ENCODE measurements at places on chromosomes 5 and 9.

- no peak for DNase-seq
Measured at GRCh38 chr9:119154527-119154926, 214.7 kb downstream of the BRINP1 start.

DNA sequence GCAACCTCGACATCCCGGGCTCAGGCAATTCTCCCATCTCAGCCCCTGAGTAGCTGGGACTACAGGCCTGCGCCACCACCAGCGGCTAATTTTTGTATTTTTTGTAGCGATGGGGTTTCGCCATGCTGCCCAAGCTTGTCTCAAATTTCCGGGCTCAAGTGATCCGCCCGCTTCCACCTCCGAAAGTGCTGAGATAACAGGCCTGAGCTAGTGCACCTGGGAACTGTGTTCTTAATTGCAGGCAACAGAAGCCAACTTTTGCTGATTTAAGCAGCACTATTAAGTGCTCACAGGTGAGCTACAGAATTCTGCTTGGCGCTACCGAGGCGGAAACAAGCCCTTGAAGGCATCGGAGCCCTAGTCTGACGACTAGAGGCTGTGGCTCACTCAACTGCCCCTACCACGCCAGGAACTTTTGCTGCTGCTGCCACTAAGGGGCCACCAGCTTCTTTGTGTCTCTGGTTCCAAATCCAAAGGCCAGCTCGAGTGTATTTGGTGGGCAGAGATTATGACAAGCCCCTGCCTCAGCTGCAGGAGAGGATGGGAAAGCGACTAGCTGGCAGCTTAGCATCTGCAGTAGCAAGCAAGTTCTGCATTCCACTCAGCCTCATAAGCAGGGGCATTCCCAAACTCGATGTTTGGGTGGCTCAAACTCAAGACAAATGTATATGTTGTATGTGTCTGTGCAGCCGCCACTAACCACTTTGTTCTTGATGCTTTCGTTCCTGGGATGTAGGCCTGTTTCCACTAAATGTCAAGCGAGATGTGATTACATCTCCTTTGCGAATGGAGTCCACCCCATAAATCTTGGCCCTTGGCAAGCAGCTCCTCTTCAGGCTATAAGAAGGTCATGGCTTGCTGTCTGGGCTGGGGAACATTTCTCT is 10.6 kb upstream of the HMCN2 start:
- DNase-seq = no peak

- DNase-seq = no peak
Measured at GRCh38 chr9:130183133-130183762, 11.0 kb downstream of the NCS1 start.

GRCh38 chr9:134481762-134482161 is 155.5 kb downstream of the RXRA start:
- DNase-seq = no peak

- DNase-seq = peak; percentile 49
Measured at GRCh38 chr9:137672907-137673791, 54.3 kb downstream of the EHMT1 start.

GRCh38 chr5:39024884-39025283 is 49.3 kb downstream of the RICTOR start:
- DNase-seq = no peak

- DNase-seq = no peak
Measured at GRCh38 chr5:72433522-72433921, 73.7 kb downstream of the ZNF366 start.

DNA sequence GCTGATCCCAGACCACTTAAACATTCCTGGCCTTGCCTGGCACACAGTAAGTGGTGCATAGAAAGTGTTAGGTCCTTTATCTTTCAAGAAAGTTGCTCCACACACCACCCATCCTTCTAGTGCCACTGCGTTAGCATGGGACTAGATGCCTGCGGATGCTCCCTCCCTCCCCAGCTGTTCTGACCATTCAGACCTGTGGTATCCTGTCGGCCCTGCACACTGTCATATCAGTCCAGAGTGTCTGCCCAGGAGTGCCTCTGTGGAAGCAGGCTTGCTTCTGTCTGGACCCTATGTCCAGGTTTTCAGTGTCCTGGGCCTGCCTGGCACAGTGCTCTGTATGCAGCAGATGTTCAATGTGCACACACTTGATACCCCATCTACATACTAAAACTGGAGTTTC is 38.3 kb upstream of the SMU1 start:
- DNase-seq = no peak

GRCh38 chr9:99466781-99467180 is 244.7 kb downstream of the SEC61B start:
- DNase-seq = no peak

GRCh38 chr9:100670719-100671118 is 92.8 kb downstream of the CAVIN4 start:
- DNase-seq = peak; percentile 46

GRCh38 chr5:65461490-65461889 is 20.2 kb downstream of the ADAMTS6 start:
- DNase-seq = peak; percentile 49

DNA sequence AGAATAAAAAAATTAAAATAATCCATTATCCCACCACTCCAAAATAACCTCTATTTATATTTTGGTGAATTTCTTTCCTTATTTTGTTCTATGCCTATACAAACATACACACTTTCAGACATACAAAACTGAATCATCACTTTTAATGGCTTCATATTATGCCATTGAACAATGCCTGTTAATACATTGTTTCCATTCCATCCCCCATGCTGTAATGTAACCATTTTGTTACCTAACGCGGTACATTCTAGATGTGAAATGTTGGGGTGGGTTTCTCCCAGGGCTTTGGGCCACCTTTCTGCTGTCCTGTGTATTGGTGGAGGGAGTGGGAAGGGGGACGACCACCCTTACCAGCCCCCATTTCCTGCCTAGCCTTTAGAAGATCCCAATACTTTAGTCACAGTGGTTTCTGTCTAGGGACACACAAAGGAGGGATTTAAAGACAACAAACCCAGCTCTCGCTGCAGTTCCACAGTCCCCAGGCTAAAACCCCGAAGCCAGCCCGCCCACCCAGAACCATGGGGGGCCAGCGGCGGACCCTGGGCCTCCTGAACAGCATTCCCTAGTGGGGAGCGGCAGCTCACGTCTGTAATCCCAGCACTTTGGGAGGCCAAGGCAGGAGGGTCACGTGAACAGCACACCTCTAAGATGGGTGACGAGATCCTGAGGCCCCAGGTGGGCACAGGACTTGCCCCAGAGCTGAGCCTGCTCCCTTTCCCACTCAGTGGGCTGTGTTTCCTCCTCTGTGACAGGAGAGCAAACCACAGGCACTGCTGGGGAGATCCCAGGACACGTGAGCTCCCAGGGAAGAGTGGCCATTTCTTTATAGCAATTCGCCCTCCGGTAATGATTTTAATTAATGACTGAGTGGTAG is 56.9 kb upstream of the STXBP1 start:
- DNase-seq = no peak

DNA sequence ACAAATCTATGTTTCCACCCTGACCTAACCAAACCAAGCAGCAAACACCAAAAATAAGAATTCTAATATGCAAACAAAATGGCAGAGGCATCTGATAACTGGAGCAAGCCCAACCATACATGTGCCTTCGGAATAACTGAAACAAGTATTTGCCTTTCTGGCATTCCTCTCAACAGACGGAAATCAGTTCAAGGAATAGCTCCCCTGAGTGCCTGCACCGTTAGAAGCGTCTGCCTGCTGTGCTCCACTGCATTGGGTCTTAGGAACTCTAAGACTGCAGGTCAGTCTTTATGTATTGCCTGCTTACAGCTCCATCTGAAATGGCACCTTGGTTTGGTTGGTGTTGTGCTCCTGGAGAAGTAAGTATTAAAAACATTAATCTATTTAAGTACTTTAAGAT is 98.5 kb downstream of the MRPS27 start:
- DNase-seq = no peak

DNA sequence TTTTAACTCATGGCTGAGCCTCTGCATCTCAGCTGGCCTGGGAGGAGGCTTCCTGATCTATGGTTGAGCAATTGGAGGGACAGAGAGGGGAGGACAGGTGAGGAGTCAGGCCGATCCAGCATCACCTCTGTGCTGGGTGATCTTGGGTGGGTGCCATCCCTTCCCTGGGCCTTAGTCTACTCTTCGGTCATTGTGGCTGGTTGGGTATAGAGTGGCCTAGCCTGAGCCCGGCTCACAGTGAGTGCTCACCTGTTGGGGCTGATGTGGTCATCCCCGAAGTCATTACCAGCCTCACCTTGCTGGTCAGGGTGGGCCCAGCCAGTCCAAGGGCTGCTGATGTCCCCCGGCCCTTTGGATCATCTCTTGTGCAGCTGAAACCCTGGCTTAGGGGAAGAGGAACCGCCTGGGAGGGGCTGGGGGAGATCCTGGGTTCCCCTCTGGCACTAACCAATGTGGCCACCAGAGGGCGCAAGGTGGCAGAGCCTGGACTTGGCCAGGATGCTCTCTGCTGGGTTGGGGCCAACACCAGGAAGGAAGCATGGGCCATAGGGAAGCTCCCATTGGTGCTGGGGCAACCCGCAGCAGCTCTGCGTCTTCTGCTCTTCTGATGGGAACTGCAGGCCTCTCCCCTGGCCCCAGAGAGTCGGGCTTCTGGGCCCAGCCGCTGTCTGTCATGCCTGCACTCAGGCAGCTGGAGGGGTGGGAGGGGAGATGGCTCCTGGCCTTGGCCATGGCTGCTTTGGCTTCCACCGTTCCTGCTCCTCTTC is 17.3 kb upstream of the ODF2 start:
- DNase-seq = peak; percentile 74

DNA sequence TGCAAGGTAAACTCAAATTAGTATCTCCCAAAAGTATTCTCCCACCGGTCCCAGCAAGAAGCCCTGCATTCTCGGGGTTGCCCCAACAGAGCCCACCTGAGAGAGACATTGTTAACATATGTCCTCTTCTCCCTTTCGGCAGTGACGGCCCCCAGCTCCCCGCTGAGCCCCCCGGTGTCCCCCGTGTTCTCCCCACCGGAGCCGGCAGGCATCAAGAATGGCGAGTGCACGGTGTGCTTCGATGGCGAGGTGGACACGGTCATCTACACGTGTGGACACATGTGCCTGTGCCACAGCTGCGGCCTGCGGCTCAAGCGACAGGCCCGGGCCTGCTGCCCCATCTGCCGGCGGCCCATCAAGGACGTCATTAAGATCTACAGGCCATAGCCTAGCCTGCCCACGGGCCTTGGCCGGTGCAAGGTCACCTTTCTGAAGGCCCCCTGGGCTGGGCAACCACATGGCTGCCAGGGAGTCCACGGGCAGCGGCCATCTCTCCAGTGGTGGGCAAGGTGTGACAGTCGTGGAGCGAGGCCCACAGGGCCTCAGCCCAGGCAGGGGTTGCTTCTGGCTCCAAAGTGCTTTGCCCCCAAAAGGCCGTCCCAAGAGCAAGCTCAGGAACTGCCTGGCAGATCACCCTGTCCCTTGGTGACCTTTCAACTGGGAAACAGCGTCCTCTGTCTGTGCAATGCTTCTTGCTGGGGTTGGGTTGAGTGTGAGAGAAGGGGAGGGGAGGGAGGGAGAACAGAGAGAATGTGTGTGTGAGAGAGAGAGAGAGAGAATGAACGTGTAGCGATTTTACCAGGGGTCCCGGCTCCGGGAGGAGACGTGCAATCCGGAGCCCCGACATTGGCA is 45.7 kb downstream of the NEURL1B start:
- no peak for DNase-seq

DNA sequence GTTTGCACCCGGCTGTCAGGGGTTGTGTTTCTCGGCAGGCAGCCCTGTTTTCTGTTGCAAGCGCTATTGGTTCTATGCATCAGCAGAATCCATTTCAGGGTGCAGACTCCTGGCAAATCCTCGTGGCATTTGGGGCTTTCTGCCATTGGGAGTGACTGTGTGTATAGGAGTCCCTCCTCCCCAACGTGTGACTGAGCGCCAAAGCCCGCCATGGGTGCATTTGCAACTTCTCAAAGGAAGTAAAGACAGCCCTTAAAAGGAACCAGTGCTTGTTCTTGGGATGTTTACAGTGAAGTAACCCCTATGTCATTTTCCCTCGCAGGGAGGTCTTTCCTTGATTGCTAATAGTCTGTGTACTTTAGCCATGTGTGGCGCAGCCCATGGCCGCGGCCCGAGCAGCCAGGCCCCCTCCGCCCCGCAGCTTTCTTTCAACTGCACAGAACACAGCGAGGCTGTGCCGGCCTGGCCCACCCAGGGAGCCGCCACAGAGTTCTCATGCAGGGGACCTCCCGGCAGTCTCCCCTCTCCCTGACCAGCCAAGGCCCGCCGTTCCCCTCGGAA is 175.6 kb downstream of the HSD17B3 start:
- no peak for DNase-seq

DNA sequence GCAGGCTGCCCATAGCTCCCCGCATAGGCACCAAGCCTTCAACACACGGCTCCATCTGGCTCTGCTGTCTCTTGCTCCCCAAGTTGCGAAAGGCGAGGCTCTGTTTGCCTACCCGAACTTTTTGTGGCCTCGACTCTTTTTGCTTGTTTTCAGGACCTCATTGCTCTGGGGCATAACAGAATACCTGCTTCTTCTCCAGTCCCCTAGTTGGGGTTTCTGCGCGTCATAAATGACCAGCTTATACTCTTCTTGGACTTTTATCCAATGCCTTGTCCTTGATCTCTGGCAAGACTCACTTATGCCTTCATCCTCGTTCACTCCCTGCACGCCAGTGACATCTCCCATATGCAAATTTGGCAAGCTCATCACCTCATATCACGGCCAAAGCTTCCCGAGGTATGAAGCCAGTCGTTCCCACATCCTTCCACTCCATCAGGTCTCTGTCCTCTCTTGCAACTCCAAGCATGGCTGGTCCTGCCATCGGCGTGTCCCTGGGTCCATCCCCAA is 238.8 kb upstream of the ADAMTS16 start:
- no peak for DNase-seq

DNA sequence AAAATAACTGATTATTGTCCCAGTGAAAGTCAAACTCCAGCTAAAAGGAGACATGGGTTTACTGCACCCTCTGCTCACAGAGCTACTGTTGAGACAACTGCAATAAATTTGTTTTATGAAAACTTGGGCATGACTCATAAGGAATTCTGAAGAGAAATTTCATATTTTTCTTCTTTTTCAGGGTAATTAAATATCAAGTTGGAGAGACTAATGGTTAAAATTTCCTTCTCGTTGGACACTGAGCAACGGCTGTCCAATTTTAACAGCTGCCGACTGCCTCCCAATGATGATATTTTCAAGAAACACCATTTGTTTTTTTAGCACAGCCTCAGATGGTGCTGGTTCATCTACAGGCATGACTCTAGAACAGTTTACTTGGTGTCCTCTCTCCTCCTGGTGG is 259.2 kb upstream of the RGMB start:
- no peak for DNase-seq

GRCh38 chr5:169098331-169099121 is 202.4 kb downstream of the SLIT3 start:
- no peak for DNase-seq

GRCh38 chr9:74138182-74138581 is 359.0 kb upstream of the RORB start:
- DNase-seq = no peak

DNA sequence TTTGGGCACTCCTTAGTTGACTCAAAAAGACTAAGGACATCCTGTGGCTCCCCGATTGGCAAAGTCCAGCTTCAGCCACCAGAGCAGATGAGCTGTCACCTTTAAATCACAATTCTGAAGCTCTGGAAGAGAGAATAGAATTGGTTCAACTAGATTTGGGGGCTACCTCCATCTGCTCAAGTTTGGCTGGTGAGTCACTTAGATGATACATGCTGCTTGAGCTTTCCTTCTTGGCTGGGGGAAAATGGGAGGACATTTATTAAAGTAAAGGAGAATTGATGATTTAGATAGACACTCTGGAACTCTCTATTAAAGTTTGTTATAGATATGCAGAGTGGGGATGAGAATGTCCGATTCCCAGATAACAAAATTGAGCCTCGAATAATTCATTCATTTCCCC is 30.0 kb upstream of the GRIA1 start:
- no peak for DNase-seq
